DMS 273 treated with DMSO at 0.1 percent for 48 hours (cell line): ENCODE measurements at places on chromosomes 7 and 10.

- no peak for DNase-seq
These were observed 87.1 kb downstream of the EGFR start for GRCh38 chr7:55105952-55106351.

DNA sequence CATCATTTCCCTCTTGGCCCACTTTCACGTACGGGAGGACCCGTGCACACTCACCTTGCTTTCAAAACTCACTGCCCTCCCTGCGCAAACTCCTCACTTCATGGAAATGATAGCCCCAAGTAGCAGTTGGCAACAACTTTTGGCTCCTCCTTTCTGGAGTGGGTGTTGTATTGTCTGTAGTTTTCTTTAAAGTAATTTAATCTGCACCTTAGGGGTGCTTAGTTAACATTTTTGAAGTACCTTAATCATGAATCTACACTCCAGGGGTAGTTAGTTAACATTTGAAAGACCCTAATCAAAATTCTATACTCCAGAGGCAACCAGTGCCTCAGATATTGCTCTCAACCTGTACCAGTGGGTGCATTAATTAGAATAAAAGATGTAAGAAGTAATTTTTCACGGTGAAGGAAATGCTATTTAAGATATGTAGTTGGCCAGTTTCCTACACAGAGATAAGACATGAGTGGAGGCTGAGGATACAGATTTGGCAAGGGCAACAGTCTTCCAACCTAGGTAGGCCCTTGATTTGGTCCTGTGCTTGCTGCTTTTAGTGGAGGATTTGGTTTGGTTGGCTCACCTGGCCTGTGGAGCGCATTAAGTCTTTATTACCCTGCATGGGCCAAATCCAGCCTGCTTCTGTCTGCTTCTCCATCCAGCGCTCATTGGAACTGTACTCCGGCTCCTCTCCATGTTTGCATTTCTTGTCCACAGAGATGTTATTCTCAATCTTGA lies 93.0 kb downstream of the EXOC4 start:
- no peak for DNase-seq

DNA sequence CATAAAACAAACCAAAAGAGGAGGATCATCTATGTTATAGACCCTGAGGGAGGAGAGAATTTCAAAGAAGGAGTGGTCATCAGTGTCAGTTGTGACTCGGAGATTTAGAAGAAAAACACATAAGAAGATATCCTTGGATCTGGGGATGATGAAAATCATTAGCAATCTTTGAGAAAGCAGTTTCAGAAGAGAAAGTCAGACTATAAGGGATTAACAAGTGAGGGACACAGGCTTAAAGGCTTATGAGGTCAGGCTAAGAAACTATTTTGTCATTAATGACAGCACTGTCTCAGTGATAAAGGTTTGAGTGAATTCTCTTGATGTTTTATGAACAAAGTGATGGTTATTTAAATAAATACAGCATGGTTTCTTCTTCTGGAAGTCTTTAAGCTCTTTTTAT lies 6.1 kb upstream of the GPR85 start:
- no peak for DNase-seq

DNA sequence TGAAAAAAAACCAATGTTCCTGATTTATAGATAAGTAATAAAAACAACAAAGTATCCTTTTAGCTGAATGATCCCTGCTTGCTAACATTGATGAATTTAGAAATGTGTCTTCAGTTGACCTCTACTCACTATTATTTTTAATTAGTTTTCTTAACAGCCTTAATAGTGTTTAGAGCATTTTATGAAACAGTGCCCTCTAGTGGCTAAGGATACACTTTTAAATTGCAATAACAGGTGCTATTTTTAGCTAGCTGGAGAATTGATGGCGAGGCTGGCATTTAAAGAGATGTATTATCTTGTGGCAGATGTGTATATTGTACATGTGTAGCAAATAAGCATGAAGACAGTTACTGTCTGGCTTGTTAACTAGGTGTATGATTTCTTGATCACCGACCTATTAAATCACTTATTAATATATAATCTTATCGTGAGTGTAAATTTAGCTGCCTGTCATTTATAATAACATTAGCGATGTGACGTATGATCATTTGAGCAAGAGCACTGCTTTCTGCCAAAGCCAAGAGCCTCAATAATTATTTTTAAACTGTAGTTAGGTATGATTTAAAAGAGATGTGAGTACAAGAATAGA lies 451.9 kb downstream of the DPP6 start:
- peak; percentile 6 for DNase-seq

- DNase-seq: no peak
These were observed 376 bp downstream of the GNA12 start for GRCh38 chr7:2843711-2844152.

- no peak for DNase-seq
These were observed 342.1 kb downstream of the PHF14 start for GRCh38 chr7:11315666-11316258.

- no peak for DNase-seq
These were observed 40.7 kb upstream of the SDK1 start for GRCh38 chr7:3260401-3260715.

DNA sequence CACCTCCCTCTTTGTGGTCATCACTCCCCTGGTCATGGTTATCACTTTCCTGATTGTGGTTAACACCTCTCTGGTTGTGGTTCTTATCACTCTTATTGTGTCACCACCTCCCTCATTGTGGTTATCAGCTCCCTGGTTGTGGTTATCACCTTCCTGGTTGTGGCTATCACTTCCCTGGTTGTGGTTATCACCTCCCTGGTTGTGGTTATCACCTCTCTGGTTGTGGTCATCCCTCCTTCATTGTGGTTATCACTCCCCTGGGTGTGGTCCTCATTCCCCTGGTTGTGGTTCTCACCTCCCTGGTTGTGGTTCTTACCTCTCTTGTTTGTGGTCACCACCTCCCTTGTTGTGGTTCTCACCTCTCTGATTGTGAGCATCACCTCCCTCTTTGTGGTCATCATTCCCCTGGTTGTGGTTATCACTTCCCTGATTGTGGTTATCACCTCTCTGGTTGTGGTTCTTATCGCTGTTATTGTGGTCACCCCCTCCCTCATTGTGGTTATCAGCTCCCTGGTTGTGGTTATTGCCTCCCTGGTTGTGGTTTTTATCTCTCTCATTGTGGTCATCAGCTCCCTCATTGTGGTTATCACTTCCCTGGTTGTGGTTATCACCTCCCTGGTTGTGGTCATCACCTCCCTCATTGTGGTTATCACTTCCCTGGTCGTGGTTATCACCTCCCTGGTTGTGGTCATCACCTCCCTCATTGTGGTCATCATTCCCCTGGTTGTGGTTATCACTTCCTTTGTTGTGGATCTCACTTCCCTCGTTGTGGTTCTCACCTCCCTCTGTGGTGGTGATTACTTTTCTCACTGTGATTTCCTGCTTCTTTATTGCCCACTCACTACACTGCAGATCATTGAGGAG lies 106.7 kb downstream of the GPR26 start:
- DNase-seq: no peak

DNA sequence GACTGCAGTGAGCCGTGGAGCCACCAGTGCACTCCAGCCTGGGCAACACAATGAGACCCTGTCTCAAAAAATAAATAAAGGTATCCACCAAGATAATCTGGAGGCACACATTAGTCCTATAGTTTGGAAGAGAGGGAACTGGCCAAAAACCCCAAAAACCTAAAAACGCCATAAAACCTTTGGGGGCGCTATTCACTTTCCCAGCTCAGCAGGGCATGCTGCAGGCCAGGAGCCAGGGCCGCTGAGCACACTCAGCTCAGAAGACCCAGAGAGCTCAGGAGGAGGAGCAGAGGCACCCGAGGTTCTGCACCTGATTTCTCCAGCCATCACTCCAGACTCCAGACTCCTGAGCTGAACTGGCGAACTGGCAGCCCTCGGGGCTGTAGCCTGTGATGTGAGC lies 167.2 kb upstream of the IMMP2L start:
- no peak for DNase-seq
